Activated T-helper 1 cell treated with anti-CD3 and anti-CD28 coated beads, Interleukin-2, amount 50 U/mL, for 16 hours (primary cell): ENCODE measurements at places on chromosomes 7 and 10.

- DNase-seq, result no peak
These were observed 79.6 kb downstream of the OR13A1 start for GRCh38 chr10:45235798-45236220.

GRCh38 chr7:6172224-6172909, 100.1 kb downstream of the CYTH3 start:
- DNase-seq, result no peak

- DNase-seq, result no peak
These were observed 946 bp upstream of the RASGEF1A start for GRCh38 chr10:43267811-43268210.

GRCh38 chr7:156459067-156459466, 181.5 kb upstream of the RNF32 start:
- DNase-seq, result no peak

DNA sequence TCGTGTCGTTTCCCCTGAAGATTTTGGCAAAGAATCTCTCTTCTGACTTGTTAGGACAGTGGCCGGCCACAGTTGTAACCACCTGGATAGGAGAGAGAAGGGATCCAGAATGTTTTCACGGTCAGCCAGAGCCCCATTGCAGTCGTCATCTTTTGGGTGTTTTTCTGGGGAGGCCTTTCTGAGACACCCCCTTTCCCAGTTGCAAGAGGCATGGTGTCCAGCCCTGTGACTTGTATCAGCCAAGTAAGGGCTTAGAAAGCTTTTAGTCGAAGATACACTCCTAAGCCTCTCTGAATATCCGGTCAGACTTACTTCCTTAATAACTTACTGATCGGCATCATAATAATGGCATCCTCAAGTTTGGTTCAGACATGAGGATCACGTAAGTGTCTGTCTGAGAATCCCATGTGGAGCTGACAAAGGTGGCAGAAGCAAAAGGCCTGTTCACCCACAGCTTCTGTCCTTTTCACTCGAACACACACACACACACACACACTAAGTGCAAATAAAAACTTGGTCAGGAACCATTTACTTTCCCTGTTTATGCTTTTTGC, 435.7 kb upstream of the GALNT17 start:
- DNase-seq, result no peak

- no peak for DNase-seq
These were observed 2.3 kb downstream of the VENTX start for GRCh38 chr10:133239990-133240389.

GRCh38 chr10:4252701-4253100, 467.7 kb upstream of the KLF6 start:
- no peak for DNase-seq

GRCh38 chr7:5396542-5396941, 27.1 kb downstream of the TNRC18 start:
- peak; percentile 33 for DNase-seq

DNA sequence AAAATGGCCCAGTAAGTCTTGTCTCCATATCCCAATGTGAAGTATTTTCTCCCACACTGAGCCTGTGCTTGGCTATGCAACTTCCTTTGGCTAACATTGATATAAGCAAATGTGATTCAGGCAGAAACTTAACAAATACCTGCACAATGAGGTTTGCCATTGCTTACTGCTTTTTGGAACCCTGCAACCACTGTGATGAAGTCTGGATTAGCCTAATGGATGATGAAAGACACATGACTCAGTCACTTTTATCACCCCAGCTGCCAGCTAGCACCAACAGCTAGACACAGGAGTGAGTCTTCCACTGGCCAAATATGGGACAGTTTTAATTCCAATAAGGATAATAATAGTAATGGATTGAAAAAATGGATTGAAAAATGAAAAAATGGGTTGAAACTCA, 854.5 kb downstream of the GRM8 start:
- DNase-seq, result no peak

DNA sequence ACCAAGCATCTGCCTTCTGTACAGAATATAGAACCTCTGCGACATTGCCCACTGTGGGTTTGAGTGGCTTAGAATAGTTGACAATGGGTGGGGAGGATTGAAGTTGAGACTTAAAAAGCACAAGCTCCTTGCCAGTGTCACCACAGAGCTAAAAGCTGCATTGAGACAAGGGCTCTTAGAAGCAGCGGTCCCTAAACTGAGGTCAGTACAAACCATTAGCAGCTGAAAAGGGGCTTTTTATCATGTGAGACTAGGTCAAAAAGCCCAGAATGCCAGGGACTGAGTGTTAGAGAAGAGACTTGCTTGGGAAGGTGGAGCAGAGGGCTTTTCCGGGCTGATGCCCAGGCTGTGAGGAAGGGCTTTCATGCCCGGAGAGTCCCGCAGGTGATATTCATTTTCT, 91.3 kb downstream of the POU6F2 start:
- DNase-seq, result no peak

DNA sequence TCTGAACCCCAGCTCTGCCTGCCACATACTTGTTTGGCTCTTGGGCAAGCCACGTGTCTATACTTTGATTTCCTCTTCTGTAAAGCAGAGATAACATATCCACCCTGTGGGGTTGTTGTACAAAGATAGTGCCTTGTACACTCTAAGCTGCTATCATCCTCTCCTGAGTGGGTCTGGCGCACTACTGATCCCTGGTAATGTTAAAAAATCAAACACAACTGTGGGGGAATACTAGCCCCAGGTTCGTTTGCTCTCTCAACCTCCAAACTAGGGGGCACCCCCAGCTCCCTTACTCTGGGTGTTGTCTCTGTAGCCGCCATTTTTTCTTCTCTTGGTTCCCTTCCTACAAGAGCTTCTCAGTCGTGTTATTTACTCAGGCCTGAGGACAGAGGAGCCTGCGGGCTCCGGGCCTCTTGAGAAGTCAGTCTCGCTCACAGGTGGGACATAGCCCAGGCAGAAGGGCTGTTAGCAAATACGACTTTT, 1.0 kb downstream of the POLM start:
- DNase-seq, result no peak

GRCh38 chr10:77163670-77164348, 473.8 kb downstream of the KCNMA1 start:
- DNase-seq, result no peak

DNA sequence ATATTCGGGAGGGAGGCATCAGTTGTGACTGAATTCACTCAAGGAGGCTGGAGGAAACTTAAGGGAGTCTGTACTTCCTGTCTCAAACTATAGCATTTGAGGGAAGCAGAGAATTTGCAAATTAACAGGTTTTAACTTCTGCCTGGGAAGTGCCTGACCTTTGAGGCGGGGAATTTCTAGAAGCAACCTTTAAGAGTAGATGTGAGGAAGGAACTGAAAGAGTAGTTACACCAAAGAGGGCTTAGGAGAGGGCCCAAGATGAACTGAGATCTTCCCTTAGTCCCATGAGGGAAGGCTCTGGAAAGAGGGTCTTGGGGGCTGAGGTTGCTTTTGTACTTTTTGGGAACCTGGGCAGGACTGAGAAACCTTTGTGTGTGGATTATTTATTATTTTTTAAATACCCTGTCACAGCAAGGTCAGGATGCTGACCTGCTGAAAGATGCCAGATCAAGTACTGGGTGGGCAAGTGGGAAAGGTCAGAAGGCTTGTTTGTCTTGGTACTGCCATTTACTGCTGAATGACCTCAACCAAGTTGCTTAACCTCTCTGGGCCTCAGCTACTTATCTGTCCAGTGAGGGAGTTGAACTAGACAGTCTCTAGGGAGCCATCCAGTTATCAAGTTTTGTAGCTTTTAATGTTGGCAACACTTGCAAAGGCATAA, 2.4 kb downstream of the GPR158 start:
- no peak for DNase-seq

DNA sequence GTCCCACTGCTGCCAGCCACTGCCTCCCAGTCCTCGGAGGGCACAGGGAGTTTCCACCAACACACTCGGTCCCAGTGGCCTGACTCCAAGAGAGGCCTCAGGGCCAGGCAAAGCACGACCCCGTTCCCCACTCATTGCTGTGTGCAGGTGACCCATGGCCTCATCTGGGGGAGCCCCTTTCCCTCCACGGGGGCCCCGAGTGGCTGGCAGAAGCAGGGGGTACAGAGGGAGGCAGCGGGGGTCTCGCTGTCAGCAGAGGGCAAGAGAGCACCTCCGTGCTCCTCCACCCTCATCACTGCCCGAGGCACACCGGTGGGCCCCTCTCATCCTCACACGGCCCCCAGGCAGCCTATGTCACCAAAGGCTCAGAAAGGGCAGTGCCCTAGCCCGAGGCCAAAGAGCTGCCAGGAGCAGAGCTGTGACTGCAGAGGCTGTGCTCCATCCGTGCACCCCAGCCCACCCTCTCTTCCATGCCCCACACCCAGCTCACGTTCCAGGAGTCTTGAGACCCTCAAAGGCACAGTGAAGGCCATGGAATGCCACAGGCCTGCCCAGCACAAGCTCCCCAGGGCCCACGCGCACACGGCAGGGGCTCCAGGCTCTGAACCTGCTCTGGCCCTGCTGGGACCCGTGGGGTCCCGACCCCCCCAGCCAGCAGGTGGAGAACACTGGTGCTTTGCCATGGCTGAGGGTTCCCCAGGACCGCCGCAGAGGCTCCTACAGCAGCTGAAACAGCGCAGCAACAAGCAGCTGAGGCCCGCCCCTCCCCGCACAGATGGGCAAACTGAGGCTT, 25.9 kb downstream of the MICALL2 start:
- DNase-seq, result no peak

DNA sequence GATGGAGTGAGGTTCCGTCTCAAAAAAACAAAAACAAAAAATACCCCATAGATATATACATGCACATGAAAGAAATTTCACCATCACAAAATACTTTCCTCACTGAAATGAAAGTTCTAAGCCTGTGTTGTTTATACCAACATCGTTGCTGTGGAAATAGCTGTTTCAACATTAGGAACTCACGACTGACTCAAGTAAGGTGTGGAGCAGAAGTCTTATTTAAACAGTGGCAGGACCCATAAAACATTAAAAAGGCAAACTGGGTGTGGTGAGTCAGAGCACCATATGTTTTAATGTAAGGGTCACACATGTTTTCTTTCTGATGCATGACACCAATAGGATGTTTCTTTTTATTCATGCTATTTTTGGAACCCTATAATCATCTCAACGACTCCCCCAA, 48.3 kb downstream of the BAIAP2L1 start:
- DNase-seq, result no peak

DNA sequence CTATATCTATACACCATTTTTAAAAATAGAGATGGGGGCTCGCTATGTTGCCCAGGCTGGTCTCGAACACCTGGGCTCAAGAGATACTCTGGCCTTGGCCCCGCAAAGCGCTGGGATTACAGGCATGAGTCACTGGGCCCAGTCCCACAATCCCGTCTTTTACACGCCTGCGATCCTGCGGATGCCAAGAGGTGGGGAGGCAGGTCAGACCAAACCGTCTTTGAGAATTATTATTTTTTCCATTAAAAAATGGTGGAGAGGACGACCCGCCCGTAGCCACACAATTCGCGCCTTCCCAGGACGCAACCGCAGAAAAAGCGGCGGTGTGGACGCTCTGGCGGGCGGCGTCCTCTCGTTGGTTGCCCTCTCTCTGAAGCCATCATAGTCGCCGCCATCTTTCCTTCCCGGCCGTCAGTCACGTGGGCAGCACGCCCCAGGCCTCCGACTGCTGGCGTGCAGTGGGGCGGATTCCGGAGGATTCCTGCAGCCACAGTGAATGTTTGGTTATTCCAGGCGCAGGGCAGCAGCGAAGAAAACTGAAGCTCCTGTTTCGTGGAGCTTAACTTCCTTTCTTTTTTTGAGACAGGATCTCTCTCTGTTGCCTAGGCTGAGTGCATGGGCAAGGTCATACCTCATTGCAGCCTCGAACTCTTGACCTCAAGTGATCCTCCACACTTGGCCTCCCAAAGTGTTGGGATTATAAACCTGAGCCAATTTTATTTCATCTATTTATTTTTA, 9.9 kb upstream of the EPHB4 start:
- peak; percentile 53 for DNase-seq

GRCh38 chr10:6514844-6515780, 65.0 kb downstream of the PRKCQ start:
- no peak for DNase-seq

DNA sequence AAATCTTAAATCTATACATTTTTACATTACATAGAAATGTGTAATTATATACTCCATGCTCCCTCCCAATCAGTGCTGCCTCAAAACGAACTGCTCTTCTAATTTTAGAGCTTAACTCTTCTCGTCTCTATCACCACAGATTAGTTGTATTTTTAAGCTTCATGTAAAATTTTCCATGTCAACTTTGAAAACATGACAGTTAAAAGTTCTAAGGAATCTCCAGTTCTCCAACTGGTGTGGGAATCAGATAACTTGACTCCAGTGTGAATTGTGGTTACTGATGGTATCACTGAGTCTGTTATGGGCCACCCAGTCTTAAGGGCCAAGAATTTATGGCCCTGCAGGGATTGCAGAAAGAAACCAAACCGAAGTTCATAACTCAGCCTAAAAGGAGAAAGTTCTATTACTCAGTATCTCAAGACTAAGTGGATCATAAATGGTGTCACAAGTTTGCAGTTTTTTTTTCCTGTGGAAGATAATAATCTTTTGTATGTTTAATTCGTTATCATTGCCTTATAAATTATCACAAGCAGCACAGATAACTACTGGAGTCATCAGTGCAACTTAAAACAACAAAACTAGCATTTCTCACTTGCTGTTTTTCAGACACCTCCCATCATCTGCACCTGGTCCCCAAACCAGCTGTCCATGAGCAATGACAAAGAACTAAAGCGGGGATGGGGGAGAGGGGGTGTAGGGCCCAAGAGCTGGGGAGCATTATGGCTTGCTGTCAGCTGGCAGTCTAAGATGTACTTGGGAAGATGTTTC, 31.5 kb upstream of the KMT2E start:
- DNase-seq, result no peak

- DNase-seq, result no peak
These were observed 3.2 kb downstream of the GJD4 start for GRCh38 chr10:35608328-35608672.

DNA sequence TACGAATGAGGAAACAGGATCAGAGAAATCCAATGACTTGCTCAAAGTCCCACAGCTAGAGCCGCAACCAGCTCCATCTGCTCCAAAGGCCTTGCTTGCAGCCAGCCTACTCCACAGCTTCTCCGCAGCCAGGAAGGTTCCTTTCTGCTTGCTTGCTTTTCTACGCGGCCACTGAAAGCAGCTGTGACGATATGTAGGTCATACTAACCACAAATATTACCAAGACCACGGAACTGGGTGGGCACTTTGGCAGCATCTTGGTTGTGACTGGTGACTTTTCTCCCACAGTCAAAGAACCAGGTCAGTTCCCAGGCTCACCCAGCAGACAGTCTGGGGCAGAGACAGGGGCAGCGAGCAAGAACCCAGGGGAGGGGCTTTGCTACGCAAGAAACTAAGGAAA, 86.4 kb downstream of the FAM53B start:
- DNase-seq, result no peak

DNA sequence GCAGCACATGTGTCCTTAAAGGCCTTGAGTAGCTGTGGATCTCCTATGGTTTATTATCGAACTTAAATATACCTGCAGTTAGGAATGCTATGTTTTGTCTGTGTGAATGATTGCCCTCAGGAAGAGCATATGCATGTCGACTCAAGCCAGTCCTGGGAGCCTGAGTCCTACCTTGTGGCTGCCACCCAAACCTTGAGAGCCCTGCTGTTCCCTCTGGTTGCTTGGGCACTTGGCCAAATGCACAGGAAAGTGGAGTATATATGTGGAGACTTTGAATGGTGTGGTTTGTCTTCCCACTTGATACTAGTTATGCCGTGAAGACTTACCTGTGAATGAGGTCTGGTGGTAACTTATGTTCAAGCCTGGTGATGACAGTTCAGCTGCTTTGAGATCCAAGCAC, 409.8 kb downstream of the LRMDA start:
- no peak for DNase-seq

- no peak for DNase-seq
These were observed 99.6 kb downstream of the CARD11 start for GRCh38 chr7:2943851-2944601.
